ENCODE measurements at places on chromosomes 1 and 21.

DNA sequence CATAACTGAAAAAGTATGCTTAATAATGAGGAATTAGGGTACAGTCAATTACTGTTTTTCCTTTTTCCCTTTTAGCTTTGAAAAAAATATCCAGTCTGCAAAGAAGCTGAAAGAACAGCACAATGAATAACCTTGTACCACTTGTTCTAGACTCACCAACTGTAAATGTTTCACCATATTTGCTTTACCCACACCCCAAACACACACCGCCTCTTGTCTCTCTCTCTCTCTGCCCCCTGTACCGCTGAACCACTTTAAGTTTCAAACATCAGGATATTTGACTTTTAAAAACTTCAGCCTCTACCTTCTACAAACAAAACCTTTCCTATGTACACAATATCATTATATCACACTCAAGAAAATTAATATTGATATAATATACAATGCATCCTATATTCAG lies 197.1 kb downstream of the COP1 start:
- no peak for DNase-seq

GRCh38 chr1:201319631-201320030 lies 36.3 kb downstream of the PKP1 start:
- no peak for DNase-seq

DNA sequence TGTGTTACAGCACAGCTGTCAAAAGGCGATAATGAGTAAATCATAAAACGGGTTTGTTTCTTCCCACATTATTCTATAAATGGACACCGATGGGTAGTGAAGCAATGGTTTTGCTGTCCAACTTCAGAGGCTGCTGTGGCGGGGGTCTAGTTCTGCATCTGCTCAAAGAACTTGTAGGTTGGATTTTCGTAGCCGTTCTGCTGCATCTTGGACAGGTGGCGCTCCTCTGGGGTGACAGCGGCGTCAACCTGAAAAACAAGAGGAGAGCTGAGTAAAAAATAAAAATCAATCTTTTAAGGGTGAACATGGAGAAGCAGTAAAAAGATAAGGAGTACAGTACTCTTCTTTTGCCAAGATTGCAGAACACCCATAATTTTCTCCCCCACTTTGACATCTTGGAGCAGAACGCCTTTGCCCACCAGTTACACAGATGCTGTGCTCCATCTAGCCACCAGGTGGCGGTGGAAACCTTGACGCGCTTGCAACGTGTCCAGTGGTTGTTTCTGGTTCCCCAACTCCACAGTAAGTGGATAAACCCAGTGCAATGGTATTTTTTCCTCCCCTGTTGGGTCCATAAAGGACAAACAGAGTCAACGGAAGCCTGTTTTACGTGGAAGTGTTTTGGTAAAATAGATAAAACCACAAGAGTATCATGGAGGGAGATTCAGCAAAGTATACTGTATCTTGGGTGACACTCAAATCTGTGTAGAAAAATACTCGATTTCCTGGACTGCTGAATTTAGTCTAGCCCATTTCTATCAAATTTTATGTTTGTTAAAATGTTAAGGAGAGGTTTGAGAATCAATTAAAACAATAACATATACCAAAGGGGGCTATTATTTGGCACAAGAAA lies 147.0 kb downstream of the GABPA start:
- DNase-seq = peak; percentile 70

DNA sequence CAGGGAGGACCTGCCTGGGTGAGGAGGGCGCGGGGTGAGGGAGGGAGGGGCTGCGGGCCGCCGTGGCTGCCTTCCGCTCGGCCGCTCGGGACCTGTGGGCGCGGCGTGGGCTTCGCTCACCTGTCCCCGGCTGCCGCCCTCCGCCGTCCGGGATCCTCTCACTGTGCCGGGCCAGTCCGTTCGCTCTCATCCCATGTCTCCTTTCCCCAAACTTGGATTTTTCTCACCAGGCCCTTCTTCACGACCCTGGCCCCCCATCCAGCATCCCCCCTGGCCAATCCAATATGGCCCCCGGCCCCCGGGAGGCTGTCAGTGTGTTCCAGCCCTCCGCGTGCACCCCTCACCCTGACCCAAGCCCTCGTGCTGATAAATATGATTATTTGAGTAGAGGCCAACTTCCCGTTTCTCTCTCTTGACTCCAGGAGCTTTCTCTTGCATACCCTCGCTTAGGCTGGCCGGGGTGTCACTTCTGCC lies 362 bp downstream of the ZBTB48 start:
- no peak for DNase-seq

DNA sequence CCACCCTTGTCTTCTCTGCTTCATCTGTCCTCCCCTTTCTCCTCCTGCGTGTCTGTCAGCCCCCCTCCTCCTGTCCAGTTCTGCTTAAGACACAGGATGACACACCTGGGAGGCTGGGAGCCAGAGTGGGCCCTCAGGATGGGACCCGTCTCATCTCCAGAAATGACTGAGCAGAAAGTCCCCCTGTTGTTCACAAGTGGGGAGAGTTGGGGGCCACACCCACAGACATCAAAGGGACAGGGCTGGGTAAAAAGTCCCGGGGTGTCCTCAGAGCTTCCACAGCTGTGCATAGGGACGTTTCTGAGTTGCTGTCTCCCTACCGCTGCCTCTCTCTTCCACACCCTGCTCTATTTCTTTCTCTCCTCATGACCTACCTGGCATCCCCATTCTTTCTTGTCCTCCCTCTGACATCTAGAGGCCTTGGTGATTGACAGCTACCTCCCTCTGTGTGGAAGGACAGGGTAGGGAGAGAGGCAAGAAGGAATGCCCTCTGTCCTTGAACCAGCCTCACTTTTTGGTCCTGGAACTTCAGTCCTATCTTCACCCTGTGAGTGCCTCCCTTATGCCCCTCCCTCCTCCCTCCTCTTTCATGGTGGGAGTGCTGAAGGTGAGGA lies 19.5 kb upstream of the SH2D2A start:
- no peak for DNase-seq

DNA sequence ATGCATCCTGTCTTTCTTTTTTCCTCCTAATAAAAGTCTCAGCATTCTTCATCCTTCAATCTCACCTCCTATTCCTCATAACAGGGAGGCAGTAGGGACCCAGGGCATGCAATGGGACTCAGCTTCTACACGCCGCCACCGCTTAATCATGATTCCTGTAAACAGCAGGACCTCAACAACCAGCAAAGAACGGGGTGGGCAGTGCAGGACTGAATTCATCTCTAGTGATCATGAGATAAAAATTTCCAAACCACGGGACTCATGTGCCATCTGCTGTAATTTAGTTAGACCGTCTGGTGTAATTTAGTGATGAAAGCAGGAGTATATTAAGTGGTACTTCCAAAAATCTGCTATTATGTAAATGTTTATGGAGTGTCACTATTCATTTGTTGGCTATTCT lies 5.4 kb downstream of the PRAMEF12 start:
- no peak for DNase-seq

DNA sequence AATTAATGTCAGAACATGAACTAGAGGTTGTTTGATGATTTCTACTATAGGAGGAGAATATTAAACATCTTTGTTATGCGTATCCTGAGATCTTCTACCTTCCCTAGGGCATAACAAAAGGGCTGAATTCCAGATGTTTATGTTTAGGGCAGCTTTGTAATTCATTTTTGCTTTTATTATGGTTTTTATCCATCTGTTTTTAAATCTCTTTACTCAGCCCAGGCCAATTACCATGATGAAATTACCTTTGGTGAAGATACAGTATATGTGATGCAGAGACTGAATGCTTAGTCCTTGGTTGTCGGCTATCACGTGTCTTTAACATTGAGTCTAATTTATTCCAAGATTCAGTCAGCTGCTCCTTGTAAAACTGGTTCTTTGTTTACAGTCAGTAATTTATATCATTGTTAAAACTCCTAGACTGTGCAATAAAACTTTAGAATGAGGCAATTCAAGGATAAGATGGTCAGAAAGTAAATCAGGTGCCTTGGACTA lies 176.9 kb downstream of the CTH start:
- DNase-seq = no peak
